D721Med (cell line): ENCODE measurements at places on chromosomes 12 and 14.
A peak's percentile ranks its signal among the peaks of the same experiment; 100 is the strongest.

- DNase-seq, result no peak
Measured at GRCh38 chr12:89051065-89051677, 301.1 kb downstream of the DUSP6 start.

GRCh38 chr12:39617887-39618286 is 1.7 kb downstream of the ABCD2 start:
- DNase-seq, result no peak

GRCh38 chr14:50233166-50233950 is 2.0 kb upstream of the SOS2 start:
- no peak for DNase-seq

DNA sequence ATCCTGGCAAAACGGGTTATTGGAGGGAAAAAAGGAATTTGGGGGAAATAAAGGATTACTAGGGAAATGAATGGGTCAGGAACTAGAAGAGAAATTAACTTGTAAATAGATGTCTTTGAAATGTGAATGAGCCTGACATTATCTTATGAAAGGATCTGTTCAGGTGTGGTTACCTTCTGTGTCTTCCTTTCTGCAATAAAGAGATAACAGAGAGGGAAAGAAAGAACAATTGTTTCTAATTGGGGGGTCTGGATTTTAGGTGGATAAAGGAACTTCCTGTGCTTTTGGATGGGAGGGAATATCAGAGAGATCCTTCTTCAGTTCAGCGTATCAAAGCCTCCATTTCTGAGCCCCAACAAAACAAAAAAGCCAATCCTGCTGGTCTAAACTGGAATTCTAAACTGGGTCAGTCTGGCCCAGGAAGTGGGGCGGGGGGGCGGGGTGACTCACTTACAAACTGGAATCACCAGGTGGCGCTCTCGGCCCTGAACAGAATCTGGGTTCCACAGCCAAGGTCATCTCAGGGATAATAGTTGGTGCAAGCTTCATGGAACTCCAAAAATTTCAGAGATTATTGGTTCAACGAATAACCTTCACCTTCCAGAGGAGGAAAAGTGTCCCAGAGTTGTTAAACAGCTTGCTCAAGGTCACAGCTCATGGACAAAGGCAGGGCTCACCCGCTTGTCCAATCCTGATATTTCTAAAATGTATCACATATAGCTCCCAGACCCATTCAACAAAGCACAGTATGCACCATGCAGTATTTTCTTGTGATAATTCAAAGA is 15.2 kb upstream of the PEBP1 start:
- DNase-seq, result peak; percentile 73

- DNase-seq, result no peak
Measured at GRCh38 chr14:82587226-82587625, 1053.6 kb upstream of the SEL1L start.

DNA sequence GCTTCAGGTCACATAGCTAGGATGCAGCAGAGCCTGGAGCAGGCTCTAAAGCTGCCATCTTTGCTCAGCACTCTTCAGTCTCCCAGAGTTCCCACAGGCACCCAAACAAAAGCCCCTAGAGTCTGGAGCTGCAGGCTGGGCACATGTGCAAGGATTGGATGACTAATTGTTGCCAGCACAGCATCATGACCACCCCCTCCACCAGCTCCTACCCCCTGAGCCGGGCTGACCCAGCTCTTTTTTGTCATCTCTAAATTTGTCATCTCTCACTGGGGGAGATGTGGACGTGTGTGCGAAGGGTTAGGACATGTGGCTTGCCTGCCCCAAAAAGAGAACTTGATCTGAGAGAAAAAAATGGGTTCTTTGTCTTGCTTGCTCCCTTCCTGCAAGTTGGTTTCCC is 4.3 kb upstream of the MMP19 start:
- DNase-seq, result no peak

DNA sequence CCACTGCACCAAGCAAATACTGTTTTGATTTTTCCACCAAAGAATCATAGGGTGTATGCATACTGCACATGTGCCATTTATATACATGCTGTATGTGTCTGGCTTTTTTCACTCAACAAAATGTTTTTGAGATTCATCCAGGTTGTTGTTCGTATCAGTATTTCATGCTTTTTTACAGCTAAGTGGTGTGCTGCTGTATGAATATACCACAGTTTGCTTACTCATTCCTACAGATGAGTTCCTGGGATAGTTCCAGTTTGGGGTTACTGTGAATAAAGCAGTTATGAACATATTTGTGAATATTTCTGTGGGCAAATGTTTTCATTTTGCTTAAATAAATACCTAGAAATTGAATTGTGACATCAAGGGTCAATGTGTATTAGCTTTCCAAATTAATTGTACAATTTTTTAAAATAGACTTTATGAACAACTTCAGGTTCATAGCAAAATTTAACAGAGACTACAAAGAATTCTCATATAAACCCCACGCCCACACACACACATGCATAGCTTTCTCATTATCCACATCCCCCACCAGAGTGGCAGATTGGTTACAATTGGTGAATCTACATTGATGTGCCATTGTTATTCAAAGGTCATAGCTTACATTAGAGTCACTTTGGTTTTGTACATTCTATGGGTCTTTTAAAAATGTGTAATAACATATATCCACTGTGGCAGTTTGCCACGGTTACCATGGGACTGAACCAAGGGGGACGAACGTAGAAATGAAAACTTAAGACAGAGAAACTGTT is 6.9 kb upstream of the KRT6A start:
- no peak for DNase-seq

- DNase-seq, result no peak
Measured at GRCh38 chr12:47982770-47983169, 19.4 kb downstream of the TMEM106C start.

DNA sequence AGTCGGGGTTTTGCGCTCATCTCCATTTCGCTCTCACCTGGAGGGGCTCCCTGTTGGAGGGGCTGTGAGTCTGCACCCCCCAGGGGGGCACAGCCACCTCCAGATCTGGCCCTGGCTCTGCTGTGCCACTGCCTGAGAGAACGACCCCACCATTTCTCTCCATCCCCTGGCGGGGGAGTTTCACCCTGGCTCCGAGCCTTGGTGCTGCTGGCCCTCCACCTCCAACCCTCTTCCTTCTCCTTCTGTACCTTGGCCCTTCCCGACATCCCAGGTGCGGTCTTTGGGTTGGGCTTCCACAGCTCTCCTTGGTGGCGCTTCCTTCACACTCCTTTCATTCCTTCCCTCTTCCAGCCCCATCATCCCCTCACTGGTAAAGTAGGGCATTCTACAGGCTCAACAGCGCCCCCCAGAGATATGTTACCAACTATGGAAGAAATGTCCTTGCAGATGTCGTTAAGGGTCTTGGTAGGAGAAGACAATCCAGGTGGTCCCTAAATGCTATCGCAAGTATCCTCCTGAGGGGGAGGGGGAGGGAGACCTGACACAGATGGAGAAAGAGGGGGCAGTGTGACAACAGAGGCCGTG is 16.3 kb downstream of the SERPINA1 start:
- DNase-seq, result no peak

GRCh38 chr12:23587833-23588559 is 361.5 kb downstream of the SOX5 start:
- DNase-seq, result no peak

DNA sequence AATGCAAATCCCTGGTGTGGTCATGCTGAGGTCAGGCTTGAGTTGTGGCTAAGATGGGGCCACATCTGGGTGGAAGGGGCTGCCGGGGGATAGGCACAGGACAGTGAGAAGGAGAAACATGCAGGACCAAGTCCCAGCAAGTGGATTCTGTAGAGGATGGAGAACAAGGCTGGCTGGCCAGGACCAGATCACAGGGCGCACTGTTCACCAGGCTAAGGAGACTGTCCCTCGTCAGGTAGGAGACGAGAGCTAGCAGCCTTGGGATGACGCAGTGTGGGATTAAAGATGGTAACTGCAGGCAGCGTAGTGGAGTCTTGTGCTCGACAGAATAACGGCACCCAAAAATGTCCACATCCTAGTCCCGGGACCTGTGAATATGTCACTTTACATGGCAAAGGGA is 336.1 kb downstream of the BCL11B start:
- no peak for DNase-seq

DNA sequence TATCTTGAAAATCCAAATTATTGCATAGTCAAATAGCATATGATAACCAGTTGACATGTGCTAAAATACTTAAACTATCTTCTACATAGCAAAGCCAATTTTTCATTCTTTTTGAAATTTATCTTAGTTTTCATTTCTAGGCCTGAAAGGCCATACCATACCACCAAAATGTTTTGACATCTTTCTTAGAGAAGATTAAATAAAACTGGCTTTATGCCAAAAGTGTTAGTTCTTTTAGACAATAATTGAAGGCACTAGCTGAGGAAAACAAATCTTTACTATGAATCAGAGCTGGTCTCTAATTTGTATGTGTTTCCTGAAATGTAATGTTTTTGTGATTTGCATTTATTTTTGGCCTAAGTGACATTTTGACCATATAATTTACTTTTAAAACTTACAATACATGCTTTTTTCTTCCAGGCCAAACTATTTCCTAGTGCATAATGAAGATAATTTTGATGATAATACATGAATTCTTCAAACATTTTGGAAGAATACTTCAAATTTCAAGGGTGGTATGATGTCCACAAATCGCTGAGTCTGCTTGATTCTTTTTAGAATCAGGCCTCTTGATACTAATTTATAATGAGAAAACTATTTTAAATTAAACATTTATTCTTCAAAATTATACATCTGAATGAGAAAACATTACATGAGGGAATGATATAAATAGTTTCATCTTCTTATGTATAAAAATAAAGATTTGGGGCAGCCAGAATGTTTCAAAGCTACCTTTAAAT is 6.5 kb upstream of the KCNMB4 start:
- DNase-seq, result no peak

DNA sequence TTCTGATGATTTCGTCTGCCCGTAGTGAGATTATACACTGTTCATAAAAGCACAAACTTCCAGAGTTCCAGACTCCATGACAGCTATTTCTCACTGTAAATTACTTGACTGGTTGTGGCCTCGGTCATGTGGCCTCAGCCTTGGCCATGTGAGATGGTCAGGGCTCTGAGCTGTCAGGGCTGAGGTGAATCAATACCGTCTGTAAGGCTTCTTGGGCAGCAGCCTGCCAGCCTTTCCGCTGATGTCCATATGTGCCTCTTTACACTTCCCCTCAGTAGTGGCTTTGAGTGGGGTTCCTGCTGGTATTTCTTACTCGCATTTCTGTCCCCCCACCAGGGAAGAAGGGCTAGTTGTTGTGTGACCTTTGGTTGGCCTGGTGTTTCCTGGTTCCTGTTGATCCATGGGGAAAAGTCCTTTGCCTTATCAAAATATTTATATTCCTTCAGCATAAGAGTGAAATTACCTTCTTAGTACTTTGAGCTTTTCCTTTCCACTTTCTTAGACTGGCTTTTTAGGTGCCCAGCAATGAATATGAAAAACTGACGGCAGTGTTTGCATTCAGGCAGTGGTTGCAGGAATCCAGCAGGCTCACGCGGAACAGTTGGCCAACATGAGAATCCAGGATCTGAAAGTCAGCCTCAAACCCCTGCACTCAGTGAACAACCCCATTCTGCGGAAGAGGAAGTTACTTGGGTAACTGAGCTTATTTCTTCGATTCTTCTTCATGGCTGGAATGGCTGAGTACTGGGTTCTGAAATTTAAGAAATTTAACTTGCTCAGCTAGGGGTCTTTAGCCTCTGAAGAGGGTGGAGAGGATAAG is 46.1 kb downstream of the MAPKAPK5 start:
- DNase-seq, result no peak

- DNase-seq, result no peak
Measured at GRCh38 chr12:132140918-132141841, 2.9 kb downstream of the DDX51 start.
